ENCODE measurements at places on chromosomes 3 and 15.

DNA sequence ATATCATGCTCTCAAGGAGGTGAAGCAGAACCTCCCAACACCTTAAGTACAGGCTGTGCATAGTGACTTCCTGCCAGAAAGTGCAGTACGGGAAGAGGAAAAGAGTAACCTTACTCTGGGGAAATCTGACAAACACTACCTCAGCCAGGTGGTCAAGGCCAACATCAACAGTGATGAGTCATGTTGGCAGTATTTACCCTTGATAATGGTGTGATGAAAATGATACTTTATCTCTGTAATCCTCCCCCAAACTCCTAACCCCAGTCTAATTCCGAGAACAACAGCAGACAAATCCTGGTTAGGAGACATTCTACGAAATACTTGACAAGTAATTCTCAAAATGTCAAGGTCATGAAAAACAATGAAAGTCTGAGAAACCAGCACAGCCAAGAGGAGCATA lies 26.5 kb downstream of the ANKDD1A start:
- DNase-seq: no peak

DNA sequence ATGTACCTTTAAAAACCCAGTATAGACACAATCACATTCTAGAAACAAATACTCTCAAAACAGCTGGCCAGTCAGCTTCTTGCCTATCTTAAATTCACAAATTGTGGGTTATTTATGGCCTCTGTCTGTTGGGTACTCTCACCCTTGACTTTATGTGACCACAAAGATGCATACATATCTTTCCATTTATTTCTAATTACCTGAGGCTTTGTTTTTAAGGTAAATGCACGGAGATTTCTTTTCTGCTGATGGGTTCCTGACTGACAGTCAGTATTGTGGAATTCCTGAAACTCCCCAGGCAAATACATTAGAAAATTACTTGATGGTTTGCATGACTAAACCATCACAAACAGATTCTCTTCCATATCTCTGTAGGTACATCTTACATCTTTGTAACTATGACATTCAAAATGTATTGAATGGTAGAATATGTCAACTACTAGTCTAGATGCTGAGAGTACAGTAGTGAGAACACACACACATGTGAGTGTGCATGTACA lies 107.7 kb downstream of the EDEM1 start:
- DNase-seq: no peak

GRCh38 chr3:70273492-70273891 lies 38.9 kb downstream of the MDFIC2 start:
- DNase-seq: no peak

- no peak for DNase-seq
Observed at GRCh38 chr3:146250449-146251382, at the start of gene PLSCR4. Gene PLSCR4, minus strand, starts transcription at chr3:146251105. Its CDS starts 29,034 bp downstream, at chr3:146222071.

GRCh38 chr3:145333931-145334330 lies 827.1 kb downstream of the PLOD2 start:
- no peak for DNase-seq

- DNase-seq: no peak
Observed at GRCh38 chr3:99211309-99211708, 309.8 kb upstream of the DCBLD2 start.

GRCh38 chr3:127821394-127821793 lies 921 bp downstream of the MGLL start:
- DNase-seq: no peak

GRCh38 chr3:167723872-167724271 lies 10.8 kb downstream of the PDCD10 start:
- DNase-seq: no peak

DNA sequence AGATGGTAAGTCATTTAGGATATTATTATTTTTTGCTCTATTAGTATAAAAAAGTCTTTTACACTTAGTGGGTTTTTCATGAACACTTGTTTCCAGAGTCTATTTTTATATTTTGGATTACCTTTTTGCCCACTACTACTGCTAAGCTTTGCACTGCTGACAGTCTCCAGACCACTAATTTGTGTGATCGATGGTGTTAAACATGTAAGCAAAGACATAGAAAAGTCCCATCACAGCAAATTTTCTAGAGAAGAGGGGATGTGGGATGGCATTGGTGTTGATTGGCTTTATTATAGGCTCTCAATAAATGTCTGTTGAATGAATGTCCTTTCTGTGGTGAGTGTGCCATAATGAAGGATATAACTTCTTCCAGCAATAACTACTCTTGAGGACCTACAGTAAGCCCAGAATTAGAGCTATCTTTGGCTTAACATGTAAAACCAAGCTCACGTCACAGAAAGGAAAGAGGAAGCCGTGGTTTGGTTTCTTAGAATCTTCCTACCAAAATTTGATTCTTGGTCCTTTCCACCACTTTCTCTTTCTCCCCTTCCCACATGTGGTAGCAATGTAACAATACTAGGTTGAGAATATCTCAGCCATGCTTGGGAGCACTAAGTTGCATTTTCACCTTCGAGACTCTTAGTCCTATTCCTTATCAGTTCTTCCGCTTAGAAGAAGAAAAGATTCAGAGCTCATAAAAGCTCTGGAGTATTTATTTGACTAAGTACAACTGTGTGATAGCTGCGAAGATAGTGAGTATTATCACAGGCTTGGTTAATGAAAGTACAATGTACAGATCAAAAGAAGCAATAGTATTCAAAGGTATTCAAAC lies 90.6 kb upstream of the UMPS start:
- DNase-seq: no peak

- no peak for DNase-seq
Observed at GRCh38 chr15:67521783-67522568, 1.0 kb downstream of the C15orf61 start.

DNA sequence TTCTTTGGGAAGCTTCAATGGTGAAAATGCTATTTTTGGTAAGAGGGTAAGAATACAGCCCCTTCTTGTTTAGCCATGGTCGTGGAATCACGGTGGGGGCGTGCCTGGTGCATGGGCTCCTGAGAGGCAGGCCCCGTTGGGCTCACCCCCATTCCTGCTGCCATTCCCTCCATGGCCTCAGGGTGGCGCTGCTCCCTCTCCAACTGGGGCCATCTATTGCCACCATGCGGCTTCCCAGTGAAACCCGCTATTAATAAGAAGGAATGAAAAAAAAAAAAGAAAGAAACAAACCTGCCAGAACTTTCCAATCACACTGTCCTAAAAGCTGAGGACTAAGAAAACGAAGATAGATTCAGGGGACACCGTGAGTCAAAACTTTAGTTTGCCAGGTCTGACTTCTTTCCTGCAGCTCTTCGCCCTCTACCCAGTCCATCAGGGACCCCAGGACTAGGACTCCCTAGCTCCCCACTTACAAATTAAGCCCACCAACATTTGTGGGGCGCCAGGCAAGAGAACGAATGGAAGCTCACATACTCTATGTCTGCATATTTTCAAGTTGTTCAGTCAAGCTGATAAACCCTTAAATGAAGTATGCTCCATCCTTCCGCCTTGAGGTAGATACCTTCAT lies 30.6 kb upstream of the ABHD2 start:
- DNase-seq: peak; percentile 70

DNA sequence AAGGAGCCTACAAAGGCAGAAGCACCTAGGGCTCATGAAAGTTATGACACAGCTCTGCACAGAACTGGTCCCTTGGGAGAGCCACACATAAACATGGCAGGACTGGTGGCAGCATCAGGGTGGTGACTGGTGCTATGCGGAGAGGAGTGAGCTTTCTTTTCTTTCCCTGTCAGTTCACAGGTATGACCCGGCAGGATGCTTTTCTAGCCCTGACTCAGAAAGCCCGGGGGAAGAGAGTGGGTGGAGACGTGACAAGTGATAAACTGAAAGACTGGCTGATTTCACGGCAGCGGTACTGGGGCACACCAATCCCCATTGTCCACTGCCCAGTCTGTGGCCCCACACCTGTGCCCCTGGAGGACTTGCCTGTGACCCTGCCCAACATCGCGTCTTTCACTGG lies 103.0 kb downstream of the LARS2 start:
- DNase-seq: no peak

GRCh38 chr15:56734013-56734635 lies 815 bp upstream of the ZNF280D start:
- no peak for DNase-seq

DNA sequence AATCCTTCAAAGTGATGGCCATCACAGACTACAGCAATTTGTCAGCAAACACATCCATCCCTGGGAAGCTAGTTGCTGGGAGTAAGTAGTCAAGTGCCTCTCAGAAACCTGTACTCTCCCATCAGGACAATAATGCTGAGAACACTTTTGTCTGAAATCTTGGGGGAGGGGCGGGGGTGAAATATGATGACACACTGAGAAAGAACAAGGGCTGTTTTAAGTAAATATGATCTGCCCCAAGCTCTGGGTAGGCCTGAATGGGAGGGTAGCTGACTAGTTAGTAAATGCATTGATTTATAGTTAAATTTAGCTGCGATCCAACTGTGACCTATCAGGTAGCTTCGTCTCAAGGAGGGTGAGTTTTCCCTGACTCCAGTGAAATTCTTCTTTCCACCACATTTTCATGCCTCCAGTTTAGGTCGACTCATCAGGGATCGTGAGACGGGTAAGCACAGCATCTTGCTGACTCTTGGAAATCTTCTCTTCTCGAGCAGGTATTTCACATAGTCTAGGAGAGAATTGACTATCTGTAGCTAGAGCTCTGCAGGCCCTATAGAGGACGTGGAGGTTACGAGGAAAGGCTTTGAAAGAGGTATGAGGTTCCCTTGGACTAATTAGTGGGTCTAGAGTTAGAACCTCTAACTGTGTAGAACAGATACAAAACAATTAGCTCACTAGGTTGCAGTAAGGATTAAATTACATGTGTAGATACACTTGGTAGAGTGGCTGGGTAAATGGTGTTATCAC lies 213.4 kb upstream of the SLC2A2 start:
- no peak for DNase-seq

DNA sequence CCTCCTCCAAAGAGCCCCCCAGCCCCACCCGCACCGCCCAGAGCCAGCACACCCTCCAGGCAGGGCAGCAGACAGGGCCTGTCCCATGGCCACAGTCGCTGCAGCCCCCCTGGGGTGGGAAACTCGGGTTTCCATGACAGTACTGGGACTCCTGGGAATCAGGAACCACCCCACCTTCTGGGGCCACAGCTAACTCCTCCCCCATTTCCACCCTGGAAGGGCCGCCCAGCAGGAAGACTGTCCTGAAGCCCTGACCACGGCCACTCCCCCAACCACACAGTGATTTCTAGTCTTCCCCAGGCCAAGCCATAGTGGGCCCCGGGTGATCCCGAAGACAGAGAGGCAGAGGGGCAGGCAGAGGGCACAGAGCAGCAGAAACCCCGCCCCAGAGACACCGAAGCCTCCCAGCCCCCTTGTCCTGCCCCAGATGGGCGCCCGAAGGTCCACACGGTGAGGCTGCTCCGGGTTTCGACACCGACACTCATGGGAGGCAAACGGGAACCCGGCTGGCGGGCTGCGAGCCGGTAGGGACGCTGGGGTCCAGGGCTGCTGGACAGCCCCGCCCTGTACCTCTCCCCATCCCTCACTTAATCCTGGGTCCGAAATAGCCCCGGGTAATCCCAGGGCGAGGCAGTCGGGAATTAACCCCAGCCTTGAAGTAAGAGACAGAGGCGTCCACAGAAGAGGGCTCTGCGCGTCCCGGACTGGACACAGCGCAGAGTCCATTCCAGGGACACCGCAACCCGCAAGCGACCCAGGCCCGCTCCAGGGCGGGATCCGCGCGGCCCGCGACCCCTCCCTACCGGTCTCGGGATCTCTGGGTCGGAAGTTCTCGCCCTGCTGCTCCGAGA lies 138.4 kb downstream of the NUP210 start:
- DNase-seq: no peak

DNA sequence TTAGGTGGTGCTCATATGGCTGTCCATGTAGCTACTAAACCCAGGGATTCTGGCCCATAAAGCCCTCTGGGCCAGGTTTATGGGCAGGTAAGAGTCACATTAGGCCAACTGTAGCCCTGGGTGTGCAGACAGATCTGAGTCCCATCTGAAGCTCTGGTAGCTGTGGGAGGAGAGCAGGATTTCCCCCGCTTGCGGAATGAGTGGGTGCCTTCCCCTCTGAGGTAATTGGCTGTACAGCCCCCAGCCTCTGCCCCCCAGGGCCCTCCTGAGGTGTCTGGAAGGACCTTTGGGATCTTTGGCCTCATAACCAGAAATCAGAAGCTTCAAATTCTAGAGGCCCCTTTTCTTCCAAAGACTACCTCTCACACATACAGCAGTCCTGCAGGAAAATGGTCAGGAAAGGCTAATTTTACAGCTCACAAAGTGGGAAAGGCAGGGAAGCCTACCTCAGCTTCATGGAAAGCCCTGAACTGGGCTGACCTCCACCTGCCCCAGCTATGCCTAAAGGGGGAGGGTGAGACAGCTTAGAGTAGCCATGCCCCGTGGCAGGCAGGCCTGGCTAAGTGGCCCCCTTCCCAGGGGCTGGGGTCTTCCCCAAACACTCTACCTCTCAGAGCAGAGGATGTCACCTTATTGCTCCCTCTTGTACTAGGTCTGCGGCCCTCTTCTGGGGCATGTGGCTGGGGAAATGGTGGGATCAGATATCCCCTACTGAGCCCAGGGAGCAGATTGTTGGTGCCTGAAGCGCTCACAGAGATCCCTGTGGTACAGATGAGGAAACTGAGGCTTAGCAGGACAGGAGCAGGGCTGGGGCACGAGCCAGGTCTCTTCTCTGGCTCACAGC lies 16.8 kb downstream of the HEMK1 start:
- DNase-seq: no peak

GRCh38 chr3:139427283-139428060 lies 38.0 kb upstream of the COPB2 start:
- DNase-seq: no peak

DNA sequence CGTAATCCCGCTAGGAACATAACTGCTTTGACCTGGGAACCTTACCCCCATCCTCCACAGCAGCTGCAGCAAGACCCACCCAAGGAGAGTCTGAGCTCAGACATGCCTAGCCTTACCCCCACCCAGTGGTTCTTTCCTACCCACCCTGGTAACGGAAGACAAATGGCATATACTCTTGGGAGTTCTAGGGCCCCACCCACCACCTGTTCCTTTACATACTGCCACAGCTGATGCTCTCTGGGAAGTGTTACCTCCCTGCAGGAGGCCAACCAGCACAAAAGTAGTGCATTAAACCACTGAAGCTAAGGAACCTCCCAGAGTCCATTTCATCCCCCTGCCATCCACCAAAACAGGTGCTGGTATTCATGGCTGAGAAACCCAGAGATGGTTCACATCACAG lies 50.6 kb upstream of the AZI2 start:
- DNase-seq: no peak
